ENCODE measurements at places on chromosomes 13 and 19.
A peak's percentile ranks its signal among the peaks of the same experiment; 100 is the strongest.

- no peak for DNase-seq
These were observed 11.1 kb upstream of the ARRDC2 start for GRCh38 chr19:17996826-17997316.

- no peak for DNase-seq
These were observed 17.8 kb upstream of the ZNF331 start for GRCh38 chr19:53520163-53520546.

DNA sequence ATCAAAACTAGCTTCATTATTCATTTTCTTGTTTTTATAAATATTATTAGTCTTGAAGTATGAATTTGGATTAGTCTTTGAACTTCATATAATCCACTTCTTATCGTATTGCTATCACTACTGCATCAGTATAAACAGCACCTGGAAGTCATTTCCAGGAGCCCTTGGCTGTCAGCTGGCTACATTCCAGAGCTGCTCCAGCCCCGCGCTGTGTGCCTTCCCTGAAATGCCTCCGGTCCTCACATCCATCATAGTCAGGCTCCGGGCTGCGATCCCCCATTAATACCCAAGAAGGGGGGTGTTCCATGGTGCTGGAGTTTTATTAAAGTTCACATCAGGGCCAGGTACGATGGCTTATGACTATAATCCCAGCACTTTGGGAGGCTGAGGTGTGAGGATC lies 124.3 kb upstream of the GJB6 start:
- DNase-seq = no peak

DNA sequence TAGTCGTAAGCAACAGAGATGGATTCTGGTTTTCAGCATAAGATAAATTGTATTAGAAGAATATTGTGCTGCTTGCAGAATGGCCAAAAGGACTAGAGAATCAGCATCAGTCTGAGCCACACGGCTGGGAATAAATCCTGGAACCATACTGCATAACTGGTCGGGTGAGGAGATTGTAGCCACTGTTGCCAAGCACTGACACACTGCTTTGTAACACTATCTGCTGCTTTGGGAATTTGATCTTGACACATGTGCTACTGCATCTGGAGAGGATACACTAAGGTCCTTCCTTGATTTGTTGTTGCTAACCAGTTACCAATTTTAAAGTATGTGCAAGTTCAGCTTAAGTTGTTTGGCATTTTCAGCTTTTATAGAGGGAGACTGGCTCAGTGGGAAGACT lies 1.9 kb downstream of the HNRNPA1L2 start:
- no peak for DNase-seq

GRCh38 chr19:17073869-17074633 lies 1.2 kb downstream of the HAUS8 start:
- DNase-seq = no peak

GRCh38 chr13:98098516-98098915 lies 44.4 kb upstream of the FARP1 start:
- peak; percentile 90 for DNase-seq

- no peak for DNase-seq
These were observed 5.3 kb upstream of the ZNF497 start for GRCh38 chr19:58367698-58368454.

- no peak for DNase-seq
These were observed 7.7 kb downstream of the DIS3 start for GRCh38 chr13:72774019-72774418.

GRCh38 chr19:47637550-47637949 lies 28.6 kb downstream of the BICRA start:
- DNase-seq = peak; percentile 14

DNA sequence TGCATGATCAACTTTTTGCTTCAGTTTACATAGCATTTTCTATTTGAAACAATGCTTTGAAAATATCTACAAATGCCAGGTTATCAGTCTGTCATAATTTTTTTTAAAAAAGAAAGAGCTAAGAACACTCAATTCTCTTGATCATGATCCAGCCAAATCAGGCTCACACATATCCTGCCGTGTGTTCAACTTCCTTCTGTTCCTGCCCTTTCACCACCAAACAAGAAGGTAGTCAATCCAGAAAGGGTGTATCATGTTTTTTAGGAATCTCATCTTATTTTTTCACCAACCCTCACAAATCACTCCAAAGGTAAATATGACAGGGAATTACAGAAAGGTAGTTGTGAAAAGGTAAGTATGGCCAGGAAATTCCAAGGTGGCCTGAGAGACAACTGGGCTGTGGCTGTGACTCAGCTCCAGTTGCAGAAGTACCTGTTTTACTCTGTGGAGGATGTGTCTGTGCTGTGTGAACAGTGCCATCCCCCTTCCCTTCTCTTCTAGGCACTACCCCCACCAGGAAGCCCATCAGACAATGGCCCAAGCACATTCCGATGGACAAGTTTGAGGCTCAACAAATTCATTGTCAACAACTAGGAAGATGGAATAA lies 138.8 kb upstream of the GJB6 start:
- DNase-seq = no peak
